Activated CD4-positive, CD25-positive, alpha-beta regulatory T cell (primary cell): ENCODE measurements at places on chromosomes 4 and X.

- DNase-seq: no peak
These were observed at the start of gene CLDN34 for GRCh38 chrX:9966775-9967408. Gene CLDN34 (plus strand): TSS chrX:9967358. CDS start chrX:9967358, 0 bp downstream.

DNA sequence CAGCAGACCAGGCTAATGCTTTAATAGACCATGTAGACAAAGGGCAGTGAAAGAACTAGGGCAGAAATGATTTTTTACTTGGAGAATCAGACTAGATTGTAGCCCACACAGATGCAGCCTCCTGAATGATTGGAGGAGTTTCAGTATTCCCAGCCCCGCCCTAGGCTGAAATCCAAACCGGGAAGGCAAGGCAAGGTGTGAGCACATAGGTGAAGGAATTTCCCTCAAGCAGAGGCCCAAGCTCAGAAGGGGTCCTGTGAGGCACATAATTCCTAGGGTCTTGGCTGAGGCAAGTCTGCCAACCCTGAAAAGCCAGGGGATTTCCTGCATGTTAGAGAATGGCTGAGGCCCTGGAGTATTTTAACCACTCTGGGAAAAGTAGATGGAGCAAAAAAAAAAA lies 56.4 kb upstream of the PAK3 start:
- DNase-seq: no peak

DNA sequence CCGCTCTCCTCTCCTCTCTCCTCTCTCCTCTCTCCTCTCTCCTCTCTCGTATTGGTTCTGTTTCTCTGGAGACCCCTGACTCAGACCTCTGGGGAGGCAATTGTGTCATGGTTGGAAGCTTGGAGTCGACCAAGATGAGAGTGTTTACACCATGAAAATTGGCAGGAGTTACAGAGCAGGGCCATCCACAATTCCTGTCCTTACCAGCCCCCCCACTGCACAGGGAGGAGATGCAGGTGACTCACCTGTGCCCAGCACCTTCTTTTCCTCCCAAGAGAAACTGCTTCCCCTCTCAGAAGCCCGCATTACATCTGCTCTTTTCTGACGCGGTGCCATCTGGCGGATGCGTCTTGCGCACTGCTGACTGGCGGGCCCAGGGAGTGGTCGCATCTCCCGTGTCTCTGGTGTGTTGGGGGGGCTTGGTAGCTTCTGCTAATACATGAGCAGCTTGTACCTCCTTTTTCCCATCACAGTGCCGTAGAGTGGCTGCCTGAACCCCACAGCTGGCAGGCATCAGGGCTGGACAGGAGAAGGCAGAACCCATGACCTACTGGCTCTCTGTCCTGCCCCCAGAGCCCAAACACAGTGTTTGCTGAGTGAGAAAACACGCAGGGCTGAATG lies 31.4 kb upstream of the GPR78 start:
- DNase-seq: no peak

- DNase-seq: no peak
These were observed 675.4 kb downstream of the RAPGEF2 start for GRCh38 chr4:159778298-159778697.

DNA sequence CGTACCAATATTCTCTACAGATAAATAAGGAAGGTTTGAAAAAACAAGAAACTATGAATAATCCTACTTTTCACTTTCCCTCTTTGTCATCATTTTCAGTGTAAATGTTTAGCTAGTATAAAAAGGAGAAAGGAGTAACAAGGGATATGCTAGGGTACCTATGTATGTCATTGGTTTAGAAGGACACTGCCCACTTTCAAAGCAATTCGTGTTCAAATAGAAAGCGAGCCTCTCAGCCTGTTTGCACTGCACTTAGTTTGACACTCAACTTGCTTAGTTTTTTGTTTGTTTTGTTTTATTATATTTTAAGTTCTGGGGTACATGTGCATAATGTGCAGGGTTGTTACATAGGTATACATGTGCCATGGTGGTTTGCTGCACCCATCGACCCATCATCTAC lies 21.6 kb upstream of the RXFP1 start:
- DNase-seq: no peak

DNA sequence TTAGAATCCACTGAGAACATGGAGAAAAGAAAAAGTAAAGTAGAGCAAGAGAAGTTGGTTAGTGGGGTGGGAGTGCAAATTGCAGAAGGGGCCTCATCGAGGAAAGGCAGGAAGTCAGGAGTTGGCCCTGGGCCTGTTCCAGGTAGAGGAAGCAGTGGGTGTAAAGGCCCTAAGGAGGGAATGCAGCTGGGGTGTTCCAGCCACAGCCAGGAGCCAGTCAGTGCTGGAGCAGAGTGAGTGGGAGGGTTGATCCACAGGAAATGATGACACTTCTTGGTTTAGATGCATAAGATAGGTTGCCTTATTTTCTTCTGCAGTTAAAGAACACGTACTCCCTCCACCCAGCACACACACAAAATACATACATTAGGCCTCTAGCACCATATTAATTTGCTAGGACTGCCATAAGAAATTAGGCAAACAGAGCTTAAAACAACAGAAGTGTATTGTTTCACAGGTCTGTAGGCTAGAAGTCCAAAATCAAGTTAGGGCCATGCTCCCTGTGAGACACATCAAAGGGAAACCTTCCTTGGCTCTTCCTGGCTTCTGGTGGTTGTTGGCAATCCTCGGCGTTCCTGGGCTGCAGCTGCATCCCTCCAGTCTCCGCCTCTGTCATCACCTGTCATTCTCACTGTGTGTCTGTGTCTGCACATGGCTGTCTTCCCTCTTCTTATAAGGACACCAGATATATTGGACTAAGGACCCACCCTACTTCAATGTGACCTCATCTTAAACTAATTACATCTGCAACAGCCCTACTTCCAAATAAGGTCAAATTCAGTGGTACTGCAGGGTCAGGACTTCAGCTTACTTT lies 205.9 kb downstream of the AASDH start:
- no peak for DNase-seq

DNA sequence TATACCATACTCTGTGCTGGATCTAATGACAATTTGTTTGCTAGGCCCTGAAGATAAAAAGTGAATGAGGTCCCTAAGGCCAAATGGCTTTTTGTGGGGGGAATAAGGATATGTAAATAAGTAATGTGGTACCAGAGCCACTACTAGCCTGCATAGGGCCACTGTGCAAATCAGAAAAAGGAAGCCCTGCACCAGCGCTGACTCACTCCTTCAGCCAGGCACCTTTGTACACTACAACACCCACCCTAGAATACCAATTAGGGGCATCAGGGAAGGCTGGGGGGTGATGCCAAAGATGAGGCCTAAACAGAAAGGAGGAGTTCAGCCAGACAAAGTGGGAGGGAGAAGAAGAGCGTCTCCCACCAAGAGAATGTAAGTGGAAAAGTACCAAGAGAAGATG lies 122.2 kb downstream of the CAMK2D start:
- DNase-seq: no peak

DNA sequence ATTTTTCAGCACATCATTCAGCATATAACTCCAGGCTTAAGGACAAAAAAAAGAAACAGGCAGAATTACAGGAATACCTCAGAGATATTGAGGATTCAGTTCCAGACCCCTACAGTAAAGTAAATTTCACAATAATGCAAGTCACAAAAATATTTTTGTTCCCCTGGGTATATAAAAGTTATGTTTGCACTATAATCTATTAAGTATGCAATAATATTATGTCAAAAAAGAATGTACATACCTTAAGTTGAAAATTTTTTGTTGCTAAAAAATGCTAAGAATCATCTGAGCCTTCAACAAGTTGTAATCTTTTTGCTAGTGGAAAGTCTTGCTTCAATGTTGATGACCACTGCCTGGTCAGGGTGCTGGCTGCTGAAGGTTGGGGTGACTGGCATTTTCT lies 2532.5 kb downstream of the ARAP2 start:
- DNase-seq: no peak

GRCh38 chr4:78953769-78954666 lies 14.8 kb upstream of the PAQR3 start:
- DNase-seq: no peak

DNA sequence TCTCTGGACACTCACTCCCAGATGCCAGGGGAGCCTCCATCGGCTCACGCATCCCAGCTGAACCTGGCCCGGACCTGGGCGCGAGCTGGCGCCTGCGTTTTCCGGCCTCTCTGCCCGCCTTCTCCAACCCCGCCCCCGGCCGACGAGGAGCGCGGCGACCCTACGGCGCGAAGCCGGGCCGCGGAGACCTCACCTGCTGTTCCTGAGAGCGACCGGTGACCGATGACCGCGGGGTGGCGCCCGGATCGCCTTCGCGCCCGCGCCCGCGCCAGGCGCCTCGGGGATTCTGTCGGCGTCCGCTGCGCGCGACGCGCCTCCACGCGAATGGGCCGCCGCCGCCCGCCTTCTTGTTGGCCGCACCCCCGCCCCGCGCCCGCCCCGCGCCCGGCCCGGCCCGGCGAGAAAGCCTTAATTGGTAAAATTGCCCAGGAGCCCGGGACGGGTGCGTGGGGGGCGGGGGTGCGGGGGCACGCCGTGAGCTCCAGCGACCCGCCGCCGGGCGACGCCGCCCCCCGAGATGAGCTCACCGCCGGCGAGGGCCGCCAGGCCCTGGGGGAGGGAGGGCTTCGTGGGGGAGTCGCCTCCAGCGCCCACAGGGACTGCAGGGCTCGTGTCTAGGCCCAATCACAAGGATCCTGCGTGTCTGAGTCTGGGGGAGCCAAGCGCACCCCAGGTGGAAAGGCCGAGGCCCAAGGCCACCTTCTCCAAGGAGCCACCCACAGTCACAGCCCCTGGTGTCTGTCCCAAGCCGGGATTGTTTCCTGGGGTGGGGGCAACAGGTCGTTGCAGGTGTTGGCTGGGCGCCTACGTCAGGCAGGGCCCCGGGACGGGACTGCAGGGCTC lies at the start of gene FLNA:
Gene FLNA, minus strand, starts transcription at position 322 of the 843 bp plus-strand sequence. CDS start 3,389 bp downstream, outside the sequence.
- no peak for DNase-seq

DNA sequence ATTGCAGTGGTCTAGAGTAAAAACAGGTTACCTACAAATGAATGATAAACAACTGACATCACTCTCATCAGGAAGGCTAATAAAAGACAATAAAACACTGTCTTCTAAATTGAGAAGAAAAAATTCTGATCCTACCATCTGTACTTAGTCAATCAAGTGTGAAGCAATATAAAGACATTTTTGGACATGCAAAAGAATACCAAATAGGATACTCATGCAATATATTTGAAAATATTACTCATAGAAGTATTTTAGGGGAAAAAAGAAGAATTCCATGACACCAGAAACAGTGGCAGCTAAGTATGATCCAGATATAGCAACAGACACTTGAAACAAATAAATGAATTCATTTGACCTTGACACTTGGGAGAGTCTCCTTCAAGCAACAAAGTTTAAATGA lies 63.8 kb upstream of the FAM120C start:
- DNase-seq: no peak

DNA sequence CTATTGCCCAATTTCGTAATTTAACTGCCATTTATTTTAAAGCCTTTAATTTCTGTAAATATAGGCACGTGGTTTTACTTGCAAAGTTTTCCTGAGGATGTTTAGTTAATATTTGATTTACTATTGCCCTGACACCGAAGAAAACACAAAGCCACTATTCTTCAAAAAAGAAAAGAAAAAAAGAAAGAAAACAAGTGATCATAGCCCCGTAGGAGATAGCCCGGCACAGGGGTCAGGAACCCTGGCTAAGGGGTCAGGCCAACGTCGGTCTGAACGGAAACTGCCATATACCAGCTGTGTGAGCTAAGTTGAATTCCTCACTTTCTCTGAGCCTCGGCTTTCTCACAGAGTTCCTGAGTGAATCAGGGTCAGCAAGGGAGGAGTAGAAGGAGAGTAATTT lies 17.7 kb upstream of the LAMP2 start:
- DNase-seq: no peak
